ENCODE measurements at places on chromosomes 11 and 22.

DNA sequence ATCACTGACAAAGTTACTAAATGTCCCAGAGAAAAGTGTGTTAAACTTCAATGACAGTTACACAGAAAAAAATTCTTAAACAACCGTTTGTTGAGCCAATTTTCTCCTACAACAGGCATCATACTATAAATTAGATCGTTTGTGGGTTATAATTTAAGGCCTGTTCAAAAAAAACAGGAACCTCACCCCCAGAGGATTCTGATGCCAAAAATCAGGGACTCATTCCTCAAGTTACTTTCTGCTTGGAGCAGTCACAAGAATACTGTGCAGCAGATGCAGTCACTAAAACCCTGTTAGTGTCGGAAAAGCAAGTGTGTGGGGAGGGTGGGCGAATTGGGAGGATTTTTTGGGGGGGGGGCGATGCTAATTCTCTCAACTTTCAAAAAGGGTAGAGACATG is 657 bp downstream of the CWC15 start:
- DNase-seq = no peak

DNA sequence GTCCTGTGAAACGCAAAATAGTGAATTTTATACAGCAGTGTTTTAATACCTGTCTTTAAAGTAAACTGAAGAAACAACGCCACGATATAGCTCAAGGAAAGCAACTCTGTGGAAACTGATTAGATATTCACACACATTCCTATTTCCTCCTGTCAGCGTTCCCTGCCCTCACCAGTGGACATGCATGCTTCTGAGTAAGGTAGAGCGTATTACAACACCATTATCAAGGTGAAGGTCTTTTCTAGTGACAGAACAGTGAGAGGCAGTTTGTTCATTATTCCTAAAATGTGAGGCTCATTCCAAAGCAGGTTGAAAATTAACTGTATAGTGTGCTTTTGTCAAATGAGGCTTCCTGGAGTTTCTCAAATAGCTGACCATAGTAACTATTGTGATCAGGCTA is 153.1 kb downstream of the DDX10 start:
- no peak for DNase-seq

DNA sequence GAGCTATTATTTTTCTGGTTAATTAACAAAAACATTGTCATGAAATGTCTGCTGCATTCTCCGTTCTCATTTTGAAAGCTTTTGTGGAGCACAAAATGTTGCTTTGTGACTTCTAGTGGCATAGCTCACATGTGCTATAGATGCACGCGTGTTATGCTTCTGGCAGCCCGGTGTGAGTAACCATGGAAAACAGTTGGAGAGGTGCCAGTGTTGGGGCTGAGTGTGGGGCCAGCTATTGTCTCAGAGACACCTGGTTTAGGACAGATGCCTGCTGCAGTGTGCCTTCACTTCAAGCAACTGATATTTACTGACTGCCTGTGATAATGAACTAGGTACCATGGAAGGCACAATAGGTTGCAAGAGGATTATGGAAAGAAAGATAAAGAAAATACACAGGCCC is 760.6 kb downstream of the NTM start:
- DNase-seq = no peak

DNA sequence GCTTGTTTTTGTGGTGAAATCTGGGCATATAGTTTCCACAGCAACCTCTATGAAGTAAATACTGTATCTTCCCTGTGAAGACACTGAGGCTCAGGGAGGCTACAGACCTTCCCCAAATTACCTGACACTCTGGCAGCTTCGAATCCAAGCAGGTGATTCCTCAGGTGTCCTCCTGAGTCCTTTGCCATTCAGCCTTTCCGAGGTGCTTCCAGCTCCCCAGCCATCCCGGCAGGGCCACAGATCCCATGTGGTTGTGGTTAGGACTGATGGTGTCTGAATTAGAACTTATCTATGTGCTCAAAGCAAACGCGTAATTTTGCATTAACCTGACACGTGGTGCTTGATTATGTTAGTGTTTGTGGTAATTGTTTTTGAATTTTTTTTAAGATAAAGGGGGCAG is 785.6 kb downstream of the BRD1 start:
- no peak for DNase-seq

DNA sequence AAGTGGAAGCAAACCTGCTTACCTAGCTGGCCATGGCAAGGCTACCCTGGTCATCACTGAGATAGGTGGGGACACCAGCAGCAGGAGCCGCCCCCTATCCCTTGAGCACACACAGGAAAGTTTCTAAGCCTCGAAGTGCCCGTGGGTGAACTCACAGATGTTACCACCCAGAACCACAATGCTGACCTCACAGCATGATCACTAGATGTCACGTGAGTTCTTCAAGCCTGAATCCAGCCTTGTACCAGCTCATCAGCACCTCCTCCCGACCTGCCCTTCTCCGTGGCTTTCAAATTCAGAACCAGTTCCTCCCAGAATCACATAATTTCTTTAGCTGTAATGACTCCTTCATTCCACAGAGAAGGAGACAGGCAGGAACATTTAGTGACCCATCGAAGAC is 24.7 kb upstream of the TIMP3 start:
- DNase-seq = no peak

GRCh38 chr11:131518305-131518838 is 148.0 kb downstream of the NTM start:
- DNase-seq = no peak
